ENCODE measurements at places on chromosomes 1 and 21.
A peak's percentile ranks its signal among the peaks of the same experiment; 100 is the strongest.

- no peak for DNase-seq
These were observed 205.6 kb downstream of the HIVEP3 start for GRCh38 chr1:41713141-41713540.

- DNase-seq, result no peak
These were observed 273 bp downstream of the BMP8B start for GRCh38 chr1:39788426-39788757.

DNA sequence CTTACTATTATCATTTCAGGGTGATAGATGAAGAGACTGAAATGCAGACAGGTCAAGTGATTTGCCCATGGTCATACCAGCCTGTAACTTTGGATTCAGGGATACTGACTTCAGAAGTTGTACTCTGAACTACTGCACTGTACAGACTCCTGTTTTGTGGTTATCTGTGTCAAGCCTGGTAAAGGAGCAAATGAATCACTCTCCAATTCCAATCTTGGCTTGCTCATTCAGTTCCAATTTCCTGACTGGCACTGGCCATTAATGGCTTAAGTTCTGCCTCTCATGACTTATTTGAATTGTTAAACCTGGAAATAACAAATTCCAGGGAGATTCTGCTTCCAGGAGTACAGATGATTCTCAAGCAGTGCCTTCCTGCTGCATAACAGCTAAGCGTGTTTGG, 45.4 kb upstream of the PLD5 start:
- no peak for DNase-seq

GRCh38 chr21:37469441-37469840, 102.9 kb downstream of the DYRK1A start:
- no peak for DNase-seq

GRCh38 chr1:199799116-199799515, 228.4 kb upstream of the NR5A2 start:
- no peak for DNase-seq

DNA sequence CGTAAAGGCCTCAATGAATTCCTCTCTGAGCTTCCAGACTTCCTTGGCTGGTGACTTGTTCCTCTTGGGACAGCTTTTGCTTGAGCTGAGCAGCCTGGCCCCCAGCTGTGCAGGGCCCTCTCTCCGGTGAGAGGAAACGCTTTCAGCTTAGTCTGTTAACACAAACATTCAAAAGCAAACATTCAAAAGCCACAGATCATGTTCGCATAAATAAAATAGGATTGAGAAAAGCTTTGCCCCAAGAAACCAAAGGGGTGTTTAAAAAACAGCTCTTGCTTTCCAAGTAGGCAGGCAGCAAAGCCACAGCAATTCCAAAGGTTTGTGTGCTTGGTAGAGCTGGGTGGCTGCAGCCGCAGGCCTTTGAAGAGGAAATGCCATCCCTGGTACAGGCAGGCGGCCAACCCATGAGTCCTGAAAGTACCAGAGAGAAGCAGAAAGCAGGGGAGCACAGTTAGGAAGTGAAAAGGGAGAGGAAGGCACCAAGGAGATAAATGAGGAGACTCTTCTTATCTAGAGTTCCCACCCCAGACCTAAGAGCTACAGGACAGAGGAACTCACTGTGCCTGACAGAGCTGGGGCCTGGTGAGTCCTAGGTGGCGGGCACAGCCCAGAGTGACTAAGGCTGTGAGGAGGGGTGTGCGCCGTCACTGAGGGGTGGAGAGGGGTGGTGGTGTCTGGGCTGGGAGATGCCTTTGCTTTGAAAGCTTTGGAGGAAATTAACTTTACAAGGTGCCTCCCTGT, 48.4 kb downstream of the CCN1 start:
- DNase-seq, result peak; percentile 92

DNA sequence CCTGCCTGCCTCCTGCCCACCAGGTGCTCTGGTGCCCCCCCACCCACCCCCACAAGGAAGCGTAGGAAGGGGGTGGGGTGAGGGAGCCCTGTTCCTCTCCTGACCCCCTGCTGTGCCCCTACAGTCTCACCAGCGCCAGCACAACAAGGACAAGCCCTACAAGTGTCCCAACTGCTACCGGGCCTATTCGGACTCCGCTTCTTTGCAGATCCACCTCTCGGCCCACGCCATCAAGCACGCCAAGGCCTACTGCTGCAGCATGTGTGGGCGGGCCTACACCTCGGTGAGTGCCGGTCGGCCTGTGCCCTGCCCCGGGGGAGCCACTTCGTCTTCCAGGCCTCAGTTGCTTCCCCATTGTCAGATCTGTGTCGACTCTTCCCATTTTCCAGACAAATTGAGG, 25.9 kb downstream of the A3GALT2 start:
- no peak for DNase-seq

DNA sequence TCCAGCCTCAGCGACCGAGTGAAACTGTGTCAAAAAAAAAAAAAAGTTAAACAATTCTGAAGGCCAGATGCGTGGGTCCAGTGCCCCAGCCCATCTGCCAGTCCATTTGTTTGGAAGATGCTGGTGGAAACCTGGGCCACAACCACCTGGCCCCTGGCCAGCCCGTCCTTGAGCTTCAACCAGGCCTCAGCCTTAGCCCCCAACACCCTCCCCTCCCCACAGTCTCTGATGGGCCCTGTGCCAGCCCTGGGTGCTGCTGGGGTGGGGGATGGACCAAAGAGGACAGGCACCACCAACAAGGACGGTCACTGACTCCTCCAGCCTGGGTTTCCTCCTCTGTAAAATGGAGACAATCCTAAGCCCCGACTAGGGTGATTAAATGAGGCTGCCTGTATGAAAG, 19.6 kb upstream of the PLEKHG5 start:
- DNase-seq, result no peak

GRCh38 chr1:84940481-84940880, 47.5 kb upstream of the LPAR3 start:
- DNase-seq, result no peak

DNA sequence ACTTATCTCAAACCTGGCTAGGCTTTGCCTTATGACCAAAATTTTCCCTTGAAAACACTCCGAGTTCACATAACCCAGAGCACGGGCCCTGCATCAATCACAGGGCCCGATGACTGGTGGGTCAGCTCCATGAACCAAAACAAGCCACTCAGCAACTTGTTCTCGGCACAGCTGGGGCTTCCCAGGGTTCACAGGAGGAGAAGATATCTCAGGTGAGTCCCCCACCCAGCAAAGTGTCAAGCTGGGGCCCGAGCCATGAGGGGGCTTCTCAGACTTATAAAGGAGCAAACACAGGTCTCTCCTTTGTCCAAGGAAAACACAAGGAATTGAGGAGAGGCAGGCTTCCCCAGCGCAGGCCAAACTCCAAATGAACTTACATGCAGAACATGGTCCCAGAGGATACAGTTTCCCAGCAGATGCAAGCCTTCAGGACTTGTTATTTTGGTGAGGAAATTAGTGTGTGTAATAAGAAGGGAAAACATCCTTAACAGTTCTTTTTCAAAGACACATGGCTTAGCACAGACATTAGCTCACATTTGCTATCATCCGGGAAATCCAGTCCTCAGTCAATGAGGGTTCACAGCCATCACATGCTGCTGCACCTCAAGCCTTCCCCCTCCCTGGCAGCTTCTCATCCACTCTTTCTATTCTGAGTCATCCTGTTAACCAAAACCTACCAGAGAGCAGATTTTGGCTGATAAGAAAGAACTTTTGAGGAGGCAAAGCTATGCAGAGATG, 98.1 kb upstream of the NFIA start:
- no peak for DNase-seq

DNA sequence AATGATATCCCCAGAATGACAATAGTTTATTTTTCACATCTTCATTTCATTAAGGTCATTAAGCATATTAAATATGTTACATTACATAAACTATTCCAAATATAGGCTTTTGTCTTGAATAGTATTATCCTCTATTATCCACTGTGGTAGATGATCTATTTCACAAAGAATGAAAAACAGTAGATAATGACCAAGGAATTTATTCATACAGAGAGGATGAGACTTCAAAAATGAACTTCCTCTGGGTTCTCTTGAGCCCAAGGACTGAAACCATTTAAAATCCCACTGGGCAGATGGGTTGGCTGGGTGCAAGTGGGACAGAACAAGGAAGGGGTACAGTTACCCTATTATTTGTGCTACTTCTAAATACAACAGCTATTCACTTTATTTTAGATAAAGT, 33.0 kb downstream of the PTPN14 start:
- DNase-seq, result no peak

Data from AG04449 (cell line).